Colonic mucosa (tissue), 4 donors: ENCODE measurements at places on chromosomes 16 and 17.

GRCh38 chr16:52773026-52773425, 226.1 kb upstream of the TOX3 start:
- H3K4me1 ChIP-seq = no peaks in the 10 kb centered on the region
- no peak overlapping the region for H3K27ac ChIP-seq
- no peak for DNase-seq
- H3K27me3 ChIP-seq = no peaks in the 10 kb centered on the region

DNA sequence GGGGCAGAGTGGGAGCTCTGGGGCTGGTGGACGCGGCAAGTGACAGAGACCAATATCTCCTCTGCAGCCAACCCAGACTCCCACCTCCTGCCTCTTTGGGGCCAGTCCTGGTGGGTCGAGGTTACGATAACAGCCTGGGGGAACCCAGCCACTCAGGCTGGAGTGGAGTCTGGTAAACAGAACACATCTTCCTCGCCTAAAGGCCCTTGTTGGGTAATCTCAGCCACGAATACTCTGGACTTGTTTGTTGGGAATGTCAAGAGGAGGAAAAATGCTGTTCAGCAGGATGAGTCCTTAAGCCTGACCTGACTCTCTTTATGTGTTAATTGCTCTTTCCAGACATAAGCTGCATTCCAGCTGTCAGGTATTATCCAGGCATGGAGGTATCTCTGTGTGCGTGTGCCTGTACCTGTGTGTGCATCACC, 8.0 kb upstream of the SPNS2 start:
- no peak overlapping the region for H3K27ac ChIP-seq
- no peak for DNase-seq
- H3K4me1 ChIP-seq = no peaks in the 10 kb centered on the region

GRCh38 chr16:80652441-80652840, 111.6 kb downstream of the DYNLRB2 start:
- no peak for DNase-seq
- no peak overlapping the region for H3K27ac ChIP-seq
- H3K36me3 ChIP-seq = no peaks in the 10 kb centered on the region
- no peak overlapping the region for H3K4me3 ChIP-seq

GRCh38 chr16:50902457-50902856, 160.6 kb downstream of the CYLD start:
- no peaks in the 10 kb centered on the region for H3K27me3 ChIP-seq
- H3K4me3 ChIP-seq = no peak overlapping the region
- DNase-seq = no peak
- no peaks in the 10 kb centered on the region for H3K36me3 ChIP-seq
- no peak overlapping the region for H3K27ac ChIP-seq
